T1000 (cell line): ENCODE measurements at places on chromosomes 7 and 10.
A peak's percentile ranks its signal among the peaks of the same experiment; 100 is the strongest.

DNA sequence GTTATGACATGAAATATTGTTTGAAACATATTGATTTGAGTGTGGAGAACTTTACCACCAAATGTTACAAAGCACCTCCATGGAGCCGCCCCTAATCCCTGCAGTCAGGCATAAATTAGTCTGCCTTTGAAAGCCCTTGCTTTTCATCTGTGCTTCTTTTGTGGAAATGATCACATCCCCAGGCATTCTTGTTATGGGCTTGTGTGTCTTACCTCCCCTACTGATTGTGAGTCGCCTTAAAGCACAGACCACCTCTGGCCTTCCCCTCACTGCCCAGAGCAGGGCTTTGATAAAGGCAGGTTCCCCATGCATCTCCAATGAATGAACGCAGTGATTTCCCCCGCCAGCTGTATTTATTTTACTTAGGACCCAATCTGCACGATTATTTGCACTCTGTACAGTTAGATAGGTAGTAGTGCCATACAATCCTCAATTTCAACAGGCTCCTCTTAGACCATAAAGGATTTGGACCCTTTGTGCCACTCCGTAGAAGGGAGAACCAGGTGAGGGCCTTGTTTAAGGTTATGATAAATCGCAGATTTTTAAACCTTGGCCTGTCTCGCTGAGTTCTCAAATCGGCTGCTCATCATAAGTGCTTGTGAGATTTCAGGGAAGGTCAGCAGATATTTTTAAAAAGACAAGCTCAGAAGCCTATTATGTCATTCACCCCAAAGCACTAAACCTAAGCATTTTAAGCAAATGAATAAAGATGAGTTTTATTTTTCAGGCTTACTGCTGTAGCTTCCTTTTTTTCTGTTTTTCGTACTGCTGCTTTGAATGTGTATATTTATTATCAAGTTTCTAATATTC is 107.8 kb downstream of the CUBN start:
- DNase-seq = no peak

GRCh38 chr10:97780841-97781617 is 9.2 kb upstream of the SFRP5 start:
- DNase-seq = peak; percentile 27

DNA sequence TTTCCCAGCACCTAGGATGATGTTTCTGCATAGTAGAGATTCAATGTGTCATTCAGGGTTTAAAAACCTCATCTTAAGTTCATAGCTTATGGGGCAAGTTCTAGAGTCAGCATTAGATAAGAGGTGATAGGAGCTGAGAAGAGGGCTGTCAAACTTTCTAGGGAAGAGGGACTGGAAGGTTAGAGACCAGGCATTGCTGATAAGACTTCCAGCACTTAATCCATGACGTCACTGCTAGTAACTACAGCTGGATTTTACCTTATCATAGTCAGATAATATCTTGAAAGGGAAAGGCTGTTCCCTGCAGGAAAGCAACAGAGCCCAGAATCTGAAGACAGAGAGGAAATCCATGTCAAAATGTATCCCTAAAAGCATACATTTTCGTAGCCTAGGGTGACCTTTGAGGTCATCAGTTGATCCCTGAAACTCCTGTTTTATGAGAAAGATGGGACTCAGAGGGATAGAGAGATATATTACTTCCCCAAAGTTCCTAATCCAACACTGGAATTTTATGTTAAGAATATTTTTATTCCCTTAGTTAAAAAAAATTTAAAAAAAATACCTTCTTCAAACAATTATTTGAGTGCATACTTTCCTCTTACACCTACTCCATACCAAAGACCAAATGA is 3.3 kb upstream of the CPED1 start:
- no peak for DNase-seq

DNA sequence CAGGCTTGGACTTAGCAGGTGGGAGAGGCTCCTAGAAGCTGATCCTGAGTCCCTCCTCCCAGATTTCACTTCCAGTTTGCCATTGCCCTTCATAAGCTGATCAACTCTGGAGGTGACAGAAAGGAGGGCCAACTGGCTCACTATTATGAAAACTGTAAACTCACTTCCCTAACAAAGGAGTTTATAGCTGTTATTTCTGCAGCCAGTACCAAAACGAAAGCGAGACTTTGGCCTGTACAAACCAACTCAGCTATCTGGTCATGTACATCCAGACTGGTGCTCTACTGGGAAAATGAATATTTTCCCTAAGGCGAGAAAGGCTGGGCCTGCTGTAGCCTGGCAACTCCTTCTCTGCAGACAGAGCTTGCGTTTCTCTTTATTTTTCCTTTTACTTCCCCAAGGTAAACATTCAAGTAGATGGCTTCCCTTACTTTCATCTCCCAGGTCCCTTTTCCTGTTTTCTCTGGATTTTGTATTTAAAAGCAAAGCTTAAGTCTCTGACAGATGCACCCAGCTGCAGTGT is 54.7 kb downstream of the GALNT17 start:
- DNase-seq = no peak

GRCh38 chr7:44182827-44183226 is 6.4 kb downstream of the GCK start:
- DNase-seq = no peak

- DNase-seq = no peak
Observed at GRCh38 chr10:28248092-28248491, 54.8 kb downstream of the MPP7 start.

- peak; percentile 60 for DNase-seq
Observed at GRCh38 chr7:100852048-100852872, at the start of gene SLC12A9. Gene SLC12A9, plus strand, starts transcription at chr7:100852713. Its CDS starts 1,485 bp downstream, at chr7:100854198.

DNA sequence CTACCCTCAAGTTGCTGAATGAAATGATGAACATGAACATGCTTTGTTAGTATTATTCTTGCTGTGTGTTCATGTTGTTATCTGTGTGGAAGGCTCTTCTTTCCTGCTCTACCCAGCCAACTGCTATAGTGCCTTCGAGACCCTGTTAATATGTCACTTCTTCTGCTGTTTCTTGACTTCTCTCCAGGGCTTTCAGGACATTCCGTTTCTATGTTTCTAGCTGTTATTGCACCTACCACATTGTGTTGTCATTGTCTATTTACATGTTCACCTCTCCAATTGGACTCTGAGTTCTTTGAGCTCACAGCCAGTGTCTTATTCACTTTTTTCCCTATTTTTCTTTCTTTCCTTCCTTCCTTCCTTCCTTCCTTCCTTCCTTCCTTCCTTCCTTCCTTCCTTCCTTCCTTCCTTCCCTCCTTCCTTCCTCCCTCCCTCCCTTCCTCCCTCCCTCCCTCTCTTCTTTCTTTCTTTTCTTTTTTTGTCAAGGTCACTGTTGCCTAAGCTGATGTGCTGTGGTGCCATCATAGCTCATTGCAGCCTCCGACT is 40.4 kb downstream of the BAMBI start:
- DNase-seq = no peak

DNA sequence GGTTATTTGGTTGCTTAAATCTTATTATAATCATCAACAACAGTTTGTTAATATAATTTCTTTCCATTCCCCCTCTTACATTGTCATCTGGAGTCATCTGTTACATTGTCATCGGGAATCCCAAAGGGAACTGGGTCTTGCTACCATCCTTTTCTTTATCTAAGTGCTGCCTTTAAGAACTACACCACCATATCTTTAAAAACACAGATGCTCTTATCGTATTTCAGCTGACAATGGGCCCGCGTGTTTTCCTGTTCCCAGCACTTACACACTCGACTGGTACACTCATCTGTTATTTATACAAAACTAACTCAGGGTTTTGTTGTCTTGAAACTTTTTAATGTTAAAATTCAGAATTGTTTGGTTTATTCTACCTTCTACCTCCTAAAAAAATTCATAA is 256.2 kb upstream of the MGMT start:
- no peak for DNase-seq
